ENCODE measurements at places on chromosomes 2 and 18.

GRCh38 chr2:219596954-219597551, 604 bp upstream of the STK11IP start:
- DNase-seq: no peak

- no peak for DNase-seq
Observed at GRCh38 chr2:202307690-202308089, 42.1 kb downstream of the NOP58 start.

DNA sequence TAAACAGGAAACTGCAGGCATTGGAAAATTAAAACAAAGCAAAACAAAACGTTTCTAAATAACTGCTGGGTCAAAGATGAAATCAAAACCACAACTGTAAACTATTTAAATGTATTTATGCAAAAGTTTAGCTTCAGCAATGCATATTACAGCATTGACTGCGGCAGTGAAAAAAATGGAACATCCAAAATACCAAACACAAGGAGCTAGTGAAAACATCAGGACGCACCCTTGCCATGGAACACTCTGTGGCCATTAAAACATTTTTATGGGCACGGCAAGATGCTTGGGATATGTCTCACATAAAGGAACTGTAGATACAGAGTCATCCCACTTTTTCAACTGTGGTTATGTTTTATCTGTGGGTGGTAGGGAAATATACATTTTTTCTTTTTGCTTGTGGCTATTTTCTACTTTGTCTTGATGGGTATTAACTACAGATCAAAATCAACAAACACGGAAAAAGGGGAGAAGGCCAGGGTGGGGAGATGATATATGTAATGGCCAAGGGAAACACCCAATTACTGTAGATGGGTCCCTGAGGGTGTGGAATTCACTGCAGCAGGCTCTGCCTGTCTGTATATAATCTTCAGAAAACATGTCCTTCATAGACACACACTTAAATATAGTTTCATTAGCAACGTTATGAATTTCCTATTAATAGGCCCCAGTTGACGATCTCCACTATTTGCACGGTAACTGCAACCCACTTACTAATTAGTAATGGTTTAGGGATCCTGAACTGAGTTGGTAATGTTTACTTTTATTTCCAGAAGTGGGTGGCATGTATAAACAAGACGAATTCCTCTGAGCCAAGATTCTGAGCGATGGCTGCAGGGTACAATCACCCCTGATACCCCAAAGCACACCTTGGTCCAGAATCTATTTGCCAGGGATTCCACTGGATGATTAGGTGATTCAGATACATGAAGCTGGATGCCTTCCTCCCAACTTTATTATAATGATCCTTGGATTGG, 110.5 kb downstream of the ACKR3 start:
- DNase-seq: peak; percentile 51

DNA sequence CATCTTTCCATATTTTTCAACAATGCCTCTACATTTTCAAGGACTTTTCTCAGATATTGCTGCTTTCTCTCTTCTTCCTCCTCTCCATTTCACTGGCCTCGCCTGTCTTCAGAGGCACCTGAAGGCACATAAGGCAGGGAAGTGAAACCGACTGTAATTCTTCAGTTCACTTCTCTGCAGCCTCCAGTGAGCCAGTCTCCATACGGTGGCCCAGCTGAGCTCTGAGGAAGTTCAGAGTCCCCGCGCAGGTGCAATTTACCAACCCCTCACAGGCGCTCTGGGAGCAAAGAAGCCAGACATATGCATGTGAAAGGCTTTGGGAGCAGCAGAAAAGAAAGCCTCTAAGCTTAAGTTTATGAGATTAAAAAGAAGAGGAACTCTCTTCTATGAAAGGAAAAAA, 12.4 kb downstream of the KLHL14 start:
- no peak for DNase-seq

GRCh38 chr18:77676910-77677309, 427.3 kb downstream of the GALR1 start:
- no peak for DNase-seq

- no peak for DNase-seq
Observed at GRCh38 chr2:131577812-131578211, 50.1 kb downstream of the CCDC74A start.

GRCh38 chr18:62625019-62625418, 90.3 kb upstream of the PHLPP1 start:
- DNase-seq: no peak

DNA sequence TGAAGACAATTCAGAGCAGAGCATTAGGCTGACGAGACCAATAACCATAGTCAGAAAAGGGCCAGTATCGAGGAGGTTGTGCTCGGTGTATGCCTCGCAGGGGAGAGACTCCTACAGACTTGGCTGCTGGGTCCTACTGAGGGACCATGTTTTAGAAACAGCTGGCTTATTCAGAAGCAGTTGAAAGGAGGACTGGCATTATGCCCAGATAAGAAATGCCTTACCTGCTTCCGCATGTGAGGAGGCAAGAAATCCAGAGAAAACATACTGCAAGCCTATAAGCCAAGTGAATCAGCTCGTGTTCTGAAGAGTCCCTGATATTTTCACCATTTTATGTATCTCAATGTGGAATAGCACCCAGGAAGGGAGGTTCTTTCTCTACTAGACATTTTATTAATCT, 434.7 kb downstream of the GRB14 start:
- no peak for DNase-seq

GRCh38 chr18:63963615-63964256, 6.1 kb upstream of the SERPINB8 start:
- DNase-seq: peak; percentile 79

- DNase-seq: no peak
Observed at GRCh38 chr2:240894006-240894405, 1.9 kb downstream of the MAB21L4 start.

DNA sequence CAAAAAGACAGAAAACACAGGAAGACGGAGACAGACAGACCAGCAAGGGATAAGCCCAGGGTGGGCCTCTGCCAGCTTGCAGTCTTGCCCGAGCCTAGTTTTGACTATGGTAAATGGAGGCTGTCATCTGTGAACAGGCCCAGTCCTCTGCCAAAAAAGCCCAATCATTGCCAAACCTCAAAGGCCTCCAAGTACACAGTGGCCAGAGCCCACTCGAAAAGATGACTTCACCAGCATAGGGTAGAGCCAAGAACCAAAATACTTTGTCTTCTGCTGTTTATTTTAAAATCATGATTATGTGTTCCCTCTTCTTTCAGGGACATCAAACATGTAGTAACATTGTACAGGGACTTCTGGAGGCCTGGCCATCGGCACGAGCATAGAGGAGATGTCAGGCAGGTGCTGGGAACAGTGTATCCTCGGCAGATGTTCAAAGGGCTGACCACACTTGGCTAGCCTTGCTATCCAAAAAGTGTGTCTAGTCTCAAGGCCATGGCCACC, 66.0 kb downstream of the TTC32 start:
- DNase-seq: no peak

- DNase-seq: peak; percentile 31
Observed at GRCh38 chr2:136423516-136423996, 305.6 kb upstream of the CXCR4 start.

- DNase-seq: no peak
Observed at GRCh38 chr2:205333351-205333750, 348.9 kb upstream of the NRP2 start.

DNA sequence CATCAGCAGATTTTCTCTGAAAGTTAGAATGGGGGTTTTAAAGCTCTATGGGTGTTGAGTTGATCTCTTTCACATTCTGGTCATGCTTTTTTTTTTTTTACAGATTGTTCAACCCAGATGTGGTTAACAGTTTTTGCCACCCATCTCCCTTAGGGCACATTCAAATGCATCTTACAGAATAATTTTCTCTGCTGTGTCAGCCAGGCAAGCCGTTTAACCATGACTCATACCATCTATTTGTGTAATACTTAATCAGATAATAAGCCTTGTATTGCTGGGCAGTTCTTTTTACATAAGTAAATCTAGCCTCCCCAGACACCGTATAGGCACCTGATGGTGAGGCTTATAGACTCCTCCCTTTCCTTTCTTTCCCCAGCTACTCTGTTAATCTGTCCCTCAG, 62.0 kb downstream of the TGIF1 start:
- DNase-seq: peak; percentile 64

GRCh38 chr2:170271340-170271739, 93.4 kb downstream of the MYO3B start:
- peak; percentile 3 for DNase-seq

DNA sequence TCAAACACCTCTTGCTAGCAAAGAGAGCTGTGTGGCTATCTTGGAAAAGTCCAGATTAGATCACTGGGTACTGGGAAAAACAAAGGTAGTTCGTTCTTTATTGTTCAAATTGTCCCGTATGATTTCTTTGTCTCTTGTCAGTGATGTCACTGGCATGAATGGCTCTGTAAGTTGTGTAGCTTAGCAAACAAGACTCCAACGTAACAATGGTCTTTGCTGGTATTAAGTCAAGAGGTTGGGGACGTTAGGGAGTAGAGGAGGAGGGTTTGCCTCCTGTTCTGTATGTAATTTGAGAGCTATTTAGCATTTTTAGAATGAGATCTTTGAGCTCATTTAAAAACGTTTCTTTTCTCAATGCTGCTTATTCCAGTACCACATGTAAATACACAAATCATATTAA, 216.5 kb upstream of the SP5 start:
- DNase-seq: no peak

- no peak for DNase-seq
Observed at GRCh38 chr2:105732955-105733607, 11.6 kb upstream of the NCK2 start.

DNA sequence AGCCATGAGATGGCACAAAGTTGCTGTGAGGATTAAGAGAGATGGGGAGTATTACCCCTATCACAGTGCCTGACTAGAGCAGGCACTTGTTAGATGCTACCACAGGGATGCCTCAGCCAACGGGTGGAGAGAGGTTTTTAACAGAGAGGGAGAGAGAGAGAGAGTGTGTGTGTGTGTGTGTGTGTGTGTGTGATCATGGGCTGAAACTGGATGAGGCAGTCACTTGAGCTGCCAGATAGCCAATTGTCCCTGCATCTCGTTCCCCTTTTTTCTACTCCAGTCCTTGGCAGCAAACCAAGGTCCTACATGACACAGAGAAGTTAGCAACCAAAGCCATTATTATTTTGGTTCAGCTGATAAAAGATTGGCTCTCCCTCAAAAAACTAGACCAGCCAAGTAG, 3.0 kb downstream of the CD8A start:
- DNase-seq: no peak

- peak; percentile 77 for DNase-seq
Observed at GRCh38 chr2:62760555-62760954, 55.0 kb downstream of the EHBP1 start.

DNA sequence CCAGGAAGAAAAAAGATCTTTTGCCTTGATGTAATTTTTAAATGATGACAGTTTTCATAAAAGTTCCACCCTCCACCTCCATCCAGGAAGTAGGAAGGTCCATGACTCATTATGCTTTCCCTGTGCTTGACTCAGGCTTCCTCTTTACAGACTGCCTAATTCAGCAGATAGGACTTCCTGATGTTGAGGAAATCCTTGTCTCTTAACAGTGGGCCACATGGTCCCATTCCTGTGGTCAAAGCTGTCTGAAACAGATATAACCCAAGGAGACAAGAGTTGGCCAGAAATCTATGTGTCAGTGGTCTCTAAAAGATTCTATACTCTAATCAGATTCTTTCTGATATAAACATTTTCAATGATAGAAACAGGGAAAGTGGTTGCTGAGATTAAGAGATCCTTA, 119.1 kb downstream of the BAZ2B start:
- DNase-seq: peak; percentile 88

DNA sequence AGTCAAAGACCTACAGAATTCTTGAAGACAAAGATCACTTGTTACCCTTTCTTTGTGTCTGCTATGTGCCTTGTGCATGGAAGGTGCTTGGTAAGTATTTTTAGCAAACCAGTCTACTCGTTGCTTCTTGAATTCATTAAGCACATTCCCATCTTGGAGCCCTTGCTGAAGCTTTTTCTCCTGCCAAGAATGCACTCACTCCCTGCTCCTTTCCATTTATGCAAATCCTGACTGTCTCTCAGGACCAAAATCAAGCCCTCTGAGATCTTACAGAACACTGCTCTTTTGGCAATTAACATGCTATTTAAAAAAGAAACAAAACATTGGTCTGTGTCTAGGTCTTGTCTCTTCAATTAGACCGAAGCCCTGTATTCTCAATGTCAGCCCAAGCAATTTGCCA, 75.8 kb downstream of the CLHC1 start:
- DNase-seq: peak; percentile 78

DNA sequence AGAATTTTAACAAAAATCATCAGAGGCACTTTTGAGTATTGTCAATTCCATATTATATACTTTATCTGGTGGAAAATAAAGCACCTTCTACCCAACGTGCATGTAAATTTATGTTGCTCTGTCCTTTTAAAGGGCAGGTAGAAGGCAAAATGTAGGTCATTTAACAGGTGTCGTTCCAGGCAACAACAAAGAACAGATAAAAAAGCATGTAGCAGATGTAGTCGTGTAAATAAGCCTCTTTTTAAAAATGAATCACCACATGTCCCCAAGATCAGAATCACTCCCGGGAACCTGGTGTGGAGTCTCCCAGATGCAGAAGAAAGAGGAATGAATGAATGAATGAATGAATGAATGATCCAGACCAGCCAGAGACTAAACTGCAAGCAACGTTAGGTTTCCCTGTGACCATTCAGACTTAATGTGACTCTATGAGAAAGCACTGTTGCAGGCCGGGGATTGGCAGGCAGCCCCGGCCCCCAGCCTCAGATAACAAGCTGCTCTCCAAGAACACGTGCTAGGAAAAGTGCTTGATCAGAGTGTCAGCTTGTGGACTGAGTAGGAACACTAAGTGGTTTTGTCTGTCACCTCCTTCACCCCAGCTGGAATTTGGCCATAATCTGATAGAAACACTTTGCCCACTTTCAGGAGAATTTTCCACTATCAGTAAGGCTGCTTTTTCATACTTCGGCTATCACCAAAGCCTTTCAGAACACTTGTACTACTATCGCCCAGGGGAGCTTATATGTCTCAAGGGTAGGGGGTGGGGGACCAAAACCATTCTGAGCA, 100.6 kb downstream of the CDK15 start:
- peak; percentile 35 for DNase-seq

DNA sequence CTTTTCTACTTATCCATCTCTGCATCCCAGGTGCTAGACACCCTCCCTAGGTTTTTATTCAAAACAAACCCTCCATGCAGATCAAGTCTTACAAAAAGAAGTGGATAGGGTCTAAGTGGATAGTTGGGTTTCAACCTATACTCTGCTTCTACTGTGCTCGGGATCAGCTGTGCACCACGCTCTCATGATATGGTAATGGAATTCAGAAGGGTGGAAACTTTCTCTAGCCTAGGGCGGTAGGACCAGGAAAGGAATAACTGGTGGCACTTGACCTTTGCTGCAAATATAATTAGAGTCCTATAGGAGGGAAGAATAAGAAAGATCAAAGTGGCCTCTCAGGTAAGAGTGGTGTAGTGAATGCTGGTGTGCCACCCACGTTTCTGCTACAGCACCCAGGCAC, 272.9 kb downstream of the GPD2 start:
- DNase-seq: no peak

GRCh38 chr2:168480356-168480755, 24.3 kb downstream of the CERS6 start:
- DNase-seq: no peak

GRCh38 chr2:215410932-215411285, 25.0 kb downstream of the FN1 start:
- peak; percentile 92 for DNase-seq

All from foreskin fibroblast (primary cell).